ENCODE measurements at places on chromosomes 7 and 10.
A peak's percentile ranks its signal among the peaks of the same experiment; 100 is the strongest.

DNA sequence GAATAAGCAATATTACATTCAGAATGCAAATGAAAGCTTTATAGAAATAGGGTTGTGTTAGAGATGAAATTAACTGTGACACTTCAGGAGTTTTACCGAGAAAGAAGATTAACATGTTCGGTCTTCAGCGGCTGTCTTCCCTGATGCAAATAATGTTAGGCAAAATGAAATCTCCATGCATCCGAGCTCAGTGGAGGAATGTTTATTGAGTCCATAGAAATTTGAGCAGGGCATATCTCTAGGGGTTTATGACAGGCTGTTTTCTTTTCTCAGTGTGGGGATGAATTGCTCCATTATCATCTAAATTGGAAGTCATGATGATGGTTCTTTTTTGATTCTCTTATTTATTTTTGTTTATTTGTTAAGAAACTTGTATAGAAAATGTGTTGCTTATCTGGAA, 31.7 kb downstream of the DYNC1I1 start:
- peak; percentile 4 for DNase-seq

GRCh38 chr10:115092555-115093285, 445 bp upstream of the ATRNL1 start:
- DNase-seq, result peak; percentile 15

DNA sequence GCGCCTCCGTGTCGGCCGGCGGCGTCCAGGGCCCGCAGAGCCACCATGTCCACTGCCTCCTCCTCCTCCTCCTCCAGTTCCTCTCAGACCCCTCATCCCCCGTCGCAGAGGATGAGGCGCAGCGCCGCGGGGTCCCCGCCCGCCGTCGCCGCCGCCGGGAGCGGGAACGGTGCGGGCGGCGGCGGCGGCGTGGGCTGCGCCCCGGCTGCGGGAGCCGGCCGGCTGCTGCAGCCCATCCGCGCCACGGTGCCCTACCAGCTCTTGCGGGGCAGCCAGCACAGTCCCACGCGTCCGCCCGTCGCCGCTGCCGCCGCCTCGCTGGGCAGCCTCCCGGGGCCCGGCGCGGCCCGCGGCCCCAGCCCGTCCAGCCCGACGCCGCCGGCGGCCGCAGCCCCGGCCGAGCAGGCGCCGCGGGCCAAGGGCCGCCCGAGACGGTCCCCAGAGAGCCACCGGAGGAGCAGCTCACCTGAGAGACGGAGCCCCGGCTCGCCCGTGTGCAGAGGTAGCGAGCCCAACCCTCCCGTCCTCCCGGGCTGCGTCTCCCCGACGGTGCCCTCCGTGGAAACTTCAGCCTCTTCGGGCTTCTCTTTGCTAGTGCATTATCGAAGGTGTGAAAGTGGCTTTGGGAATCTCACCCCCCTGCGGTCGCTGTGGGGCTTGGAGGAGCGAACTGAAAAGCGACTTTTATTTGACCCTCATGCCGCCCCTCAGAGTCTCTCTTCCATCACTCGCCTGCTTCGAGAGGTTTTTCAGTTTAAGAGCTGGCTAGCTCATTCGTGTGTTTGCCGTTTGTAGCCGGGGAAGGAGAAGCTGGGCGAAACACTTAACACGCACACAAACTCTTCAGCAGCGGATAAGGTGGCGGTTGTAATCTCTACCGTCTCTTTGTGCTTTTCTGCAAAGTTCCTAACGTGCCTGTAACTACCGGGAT, 975 bp downstream of the GLCCI1 start:
- peak; percentile 42 for DNase-seq

DNA sequence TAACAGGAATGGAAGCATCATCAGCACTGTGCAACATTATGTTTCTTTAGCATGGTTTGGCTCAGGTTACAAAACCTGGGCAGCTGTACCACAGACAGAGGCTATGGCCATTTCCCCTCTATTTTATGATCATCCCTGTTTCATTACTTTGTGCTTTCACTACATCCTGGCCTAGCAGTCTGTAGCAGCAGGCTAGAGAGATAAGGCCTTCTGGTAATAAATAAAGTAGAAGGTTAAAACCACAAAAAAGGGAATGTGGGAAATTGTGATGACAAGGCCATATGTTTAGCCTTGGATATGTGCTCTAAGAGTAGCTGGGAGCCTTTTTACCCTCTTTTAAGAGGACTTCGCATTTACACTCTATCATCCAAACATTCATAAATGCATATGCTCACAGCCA, 266.2 kb upstream of the PHF14 start:
- no peak for DNase-seq

Measured in RPMI7951 (cell line).